Kidney tubule cell (primary cell): ENCODE measurements at places on chromosomes 3 and 15.

GRCh38 chr3:192409201-192409837 lies 318.0 kb downstream of the FGF12 start:
- DNase-seq, result peak; percentile 64

DNA sequence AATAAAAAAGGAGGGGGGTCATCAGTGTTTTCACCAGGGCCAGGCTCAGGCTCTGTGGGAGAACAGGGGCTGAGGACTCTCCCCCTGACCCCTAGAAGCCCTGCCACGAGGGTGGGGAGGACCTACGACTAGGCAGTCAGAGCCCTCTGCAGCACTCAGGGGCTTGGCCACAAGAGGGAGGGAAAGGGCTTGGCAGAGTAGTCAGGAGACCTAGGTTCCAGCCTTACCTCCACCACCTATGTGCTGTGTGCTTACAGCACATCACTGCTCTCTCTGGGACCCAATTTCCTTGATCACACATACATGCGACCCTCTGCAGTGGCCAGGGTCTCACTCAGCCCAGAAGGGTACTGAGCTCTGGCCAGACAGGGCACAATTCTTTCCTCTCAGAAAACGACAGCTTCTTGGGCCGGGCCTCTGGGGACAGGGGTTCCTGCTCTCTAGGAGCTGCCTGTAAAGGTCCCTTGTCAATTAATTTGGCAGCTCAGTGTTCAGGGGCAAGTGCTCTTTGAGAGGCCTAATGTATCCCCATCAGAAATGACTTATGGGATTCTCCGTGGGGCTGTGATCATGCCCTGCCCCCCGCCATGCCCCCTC lies 16.4 kb upstream of the SKIC8 start:
- DNase-seq, result no peak

GRCh38 chr15:40323239-40323952 lies at the start of gene INAFM2:
TSS of gene INAFM2 (plus strand) at chr15:40323692. CDS start at chr15:40324056, 364 bp downstream.
- peak; percentile 96 for DNase-seq

DNA sequence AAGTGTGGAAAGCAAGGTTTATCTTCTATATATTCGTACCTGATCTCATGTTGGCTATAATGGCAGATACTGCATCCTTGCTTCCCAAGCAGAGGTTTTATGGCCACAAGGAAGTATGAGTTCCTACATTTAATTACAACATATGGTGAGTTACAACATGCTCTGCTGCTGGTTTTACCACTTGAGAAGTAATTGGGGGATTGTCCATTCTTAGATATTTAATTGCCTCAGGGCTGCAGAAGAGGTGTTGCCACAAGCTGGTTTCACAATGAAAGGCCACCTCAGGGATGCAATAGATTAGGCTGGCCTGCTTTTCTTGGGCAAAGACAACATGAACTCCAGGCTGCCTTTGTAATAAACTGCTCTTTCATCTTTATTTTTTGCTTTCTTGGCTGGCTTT lies 48.6 kb downstream of the RAP2B start:
- DNase-seq, result no peak

DNA sequence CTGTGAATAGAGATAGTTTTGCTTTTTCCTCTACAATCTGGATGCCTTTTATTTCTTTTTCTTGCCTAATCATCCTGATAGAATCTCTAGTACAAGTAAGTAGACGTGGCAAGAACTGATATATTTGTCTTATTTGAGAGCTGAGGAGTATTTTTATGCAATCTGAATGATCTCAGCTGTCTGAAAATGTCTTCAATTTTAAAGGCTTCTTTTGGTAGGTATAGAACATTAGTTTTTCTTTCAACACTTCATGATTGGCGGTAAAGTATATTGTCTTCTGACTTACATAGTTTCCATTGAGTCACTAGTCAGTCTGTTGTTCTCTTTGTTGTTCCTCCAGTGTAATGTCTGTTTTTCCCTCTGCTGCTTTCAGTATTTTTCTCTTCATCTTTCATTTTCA lies 31.3 kb downstream of the MGA start:
- no peak for DNase-seq
